ENCODE measurements at places on chromosomes 2 and 18.

- no peak for DNase-seq
Observed at GRCh38 chr2:26002632-26003310, 20.5 kb upstream of the KIF3C start.

DNA sequence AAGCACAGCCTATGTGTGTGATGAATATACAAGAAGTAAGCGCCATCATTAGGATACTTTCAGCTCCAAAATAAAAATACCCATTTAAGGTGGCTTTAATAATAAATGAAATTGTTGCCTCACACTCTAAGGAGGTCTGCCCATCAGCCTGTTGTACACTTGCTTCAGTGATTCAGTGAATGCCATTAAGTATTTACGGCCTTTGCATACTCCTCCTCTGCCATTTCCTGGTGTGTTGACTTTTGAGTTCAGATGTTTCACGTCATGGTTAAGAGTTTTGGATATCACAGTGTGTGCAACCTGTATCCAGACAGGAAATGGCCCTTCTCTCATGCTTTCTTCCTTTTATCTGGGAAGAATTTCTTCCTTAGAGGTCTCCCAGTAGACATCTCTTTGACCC, 38.6 kb upstream of the SNORC start:
- no peak for DNase-seq

DNA sequence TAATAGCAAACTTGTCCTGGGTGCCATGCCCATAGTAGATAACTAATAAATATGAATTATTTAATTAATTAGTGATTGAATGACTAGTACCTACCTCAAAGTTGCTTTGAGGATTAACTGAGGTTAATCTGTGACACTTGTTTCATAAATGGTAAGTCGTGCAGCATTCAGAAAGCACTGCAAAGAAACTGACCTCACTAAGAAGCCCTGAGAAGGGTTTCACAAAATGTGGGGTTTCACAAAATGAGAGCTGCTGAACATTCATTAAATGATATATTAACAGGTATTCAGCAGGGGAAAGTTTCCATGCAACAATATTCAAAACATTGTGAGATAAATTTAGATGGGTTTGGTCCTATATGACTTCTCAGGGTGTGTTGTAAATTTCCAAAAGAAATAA, 236.2 kb downstream of the OSR1 start:
- no peak for DNase-seq

GRCh38 chr2:64698668-64699444, 45.1 kb upstream of the SERTAD2 start:
- no peak for DNase-seq

- no peak for DNase-seq
Observed at GRCh38 chr2:115389024-115389423, 946.6 kb downstream of the DPP10 start.
